ENCODE measurements at places on chromosomes 3 and 15.

DNA sequence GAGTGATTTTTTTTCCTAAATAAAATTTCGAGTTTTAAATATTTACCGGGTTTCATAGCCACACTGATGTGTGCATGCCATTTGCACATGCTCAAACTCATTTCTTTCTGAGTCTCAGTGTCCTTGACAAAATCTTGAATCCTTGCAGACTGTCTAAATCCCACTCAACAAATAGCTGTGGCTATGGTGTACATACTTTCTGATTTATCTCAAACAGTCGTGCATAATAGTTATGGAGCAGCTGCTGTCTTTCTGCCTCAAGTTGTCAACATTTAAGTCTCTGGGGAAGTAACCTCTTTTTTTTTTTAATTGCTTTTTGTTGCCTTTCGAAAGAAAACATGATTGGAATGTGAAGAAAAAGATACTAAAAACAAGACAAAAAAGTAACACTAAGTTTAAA lies 52.8 kb upstream of the UTS2B start:
- no peaks in the 10 kb centered on the region for H3K27me3 ChIP-seq
- peaks cover 10% of the 10 kb centered on the region for H3K4me1 ChIP-seq
- DNase-seq: no peak

- H3K27ac ChIP-seq: no peak overlapping the region
- H3K36me3 ChIP-seq: no peaks in the 10 kb centered on the region
- no peaks in the 10 kb centered on the region for H3K4me1 ChIP-seq
These were observed 22.4 kb downstream of the FOXB1 start for GRCh38 chr15:60026555-60026954.

- DNase-seq: no peak
- H3K27me3 ChIP-seq: no peaks in the 10 kb centered on the region
- H3K4me3 ChIP-seq: no peak overlapping the region
- H3K27ac ChIP-seq: no peak overlapping the region
- no peaks in the 10 kb centered on the region for H3K4me1 ChIP-seq
These were observed 28.7 kb downstream of the SH3BP5 start for GRCh38 chr3:15303728-15304127.

DNA sequence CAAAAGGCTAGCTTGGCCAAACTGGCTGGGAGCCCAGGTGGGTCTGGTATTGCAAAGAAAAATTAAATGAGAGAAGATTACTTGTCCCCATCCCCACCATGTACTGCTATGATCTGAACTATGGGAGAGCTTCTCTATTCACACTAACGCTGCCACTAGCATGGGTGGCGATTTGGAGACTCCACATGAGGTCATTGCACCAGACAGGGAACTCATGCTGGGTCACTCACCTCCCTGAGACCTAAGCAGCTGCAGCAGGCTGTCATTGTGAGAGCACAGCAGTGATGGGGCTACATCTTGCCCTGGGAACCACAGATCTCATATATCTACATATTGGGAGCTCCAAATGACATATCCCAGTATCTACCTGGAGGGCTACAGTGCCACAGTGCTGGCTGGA lies 36.3 kb upstream of the NECTIN3 start:
- H3K4me1 ChIP-seq: no peaks in the 10 kb centered on the region
- no peaks in the 10 kb centered on the region for H3K27me3 ChIP-seq
- H3K27ac ChIP-seq: no peak overlapping the region
- H3K4me3 ChIP-seq: no peak overlapping the region
- DNase-seq: no peak

- no peaks in the 10 kb centered on the region for H3K27me3 ChIP-seq
- DNase-seq: no peak
- H3K27ac ChIP-seq: no peak overlapping the region
- H3K36me3 ChIP-seq: no peaks in the 10 kb centered on the region
- H3K4me1 ChIP-seq: no peaks in the 10 kb centered on the region
These were observed 350.3 kb downstream of the DOCK3 start for GRCh38 chr3:51024765-51025632.

DNA sequence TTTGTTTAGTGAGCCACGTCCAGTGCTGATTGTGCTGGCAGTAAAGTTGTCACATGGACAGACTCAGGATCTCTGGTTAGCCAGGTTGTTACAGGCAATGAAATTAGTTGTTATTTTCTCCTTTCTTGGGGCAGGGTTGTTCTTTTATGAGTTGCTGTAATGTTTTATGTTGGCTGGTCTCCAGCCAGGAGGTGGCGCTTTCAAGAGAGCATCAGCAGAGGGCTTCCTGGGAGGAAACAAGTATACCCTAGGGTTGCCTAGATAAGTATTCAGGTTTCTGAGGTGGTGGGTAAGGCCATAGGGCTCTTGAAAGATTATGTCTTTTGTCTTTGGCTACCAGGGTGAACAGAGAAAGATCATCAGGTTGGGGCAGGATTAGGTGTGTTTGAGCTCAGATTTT lies 14.5 kb upstream of the CFAP20DC start:
- H3K36me3 ChIP-seq: no peaks in the 10 kb centered on the region
- no peaks in the 10 kb centered on the region for H3K4me1 ChIP-seq
- no peak for DNase-seq
- no peak overlapping the region for H3K27ac ChIP-seq

- H3K27ac ChIP-seq: no peak overlapping the region
- H3K4me3 ChIP-seq: no peak overlapping the region
- no peaks in the 10 kb centered on the region for H3K27me3 ChIP-seq
- DNase-seq: no peak
- H3K4me1 ChIP-seq: no peaks in the 10 kb centered on the region
- no peaks in the 10 kb centered on the region for H3K36me3 ChIP-seq
These were observed 130.2 kb upstream of the STRIT1 start for GRCh38 chr3:155423526-155424322.

DNA sequence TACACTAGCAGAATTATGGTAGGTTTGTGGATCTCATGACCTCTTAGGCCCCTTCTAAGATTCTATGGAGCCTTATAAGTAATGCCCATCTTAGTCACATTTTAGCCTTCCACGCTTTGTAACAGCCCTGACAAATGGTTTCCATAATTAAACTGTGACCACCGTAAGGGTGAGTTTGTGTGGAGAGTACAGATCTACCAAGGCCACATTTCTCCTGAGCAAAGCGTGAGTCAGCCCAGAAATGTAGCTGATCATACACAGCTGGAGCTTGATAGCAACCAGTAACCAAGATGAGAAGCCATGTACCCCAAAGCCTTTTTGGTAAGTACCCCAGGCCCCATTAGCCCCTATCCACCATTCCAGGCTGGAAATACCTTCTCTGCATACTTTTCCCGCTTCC lies 31.7 kb downstream of the CHAC1 start:
- no peak overlapping the region for H3K4me3 ChIP-seq
- no peak for DNase-seq
- H3K36me3 ChIP-seq: peaks cover 80% of the 10 kb centered on the region
- peak overlapping the region; percentile 64 for H3K27ac ChIP-seq
- peaks cover 23% of the 10 kb centered on the region for H3K4me1 ChIP-seq

Data from tibial artery (tissue), 4 donors.